ENCODE measurements at places on chromosomes 5 and 9. TPM values are rescaled to one million over a fixed set of nuclear protein-coding genes. Genes with fewer than 3 reads are reported as not detected.

The SLCO6A1 gene
- polyA plus RNA-seq, result not detected

The GFM2 gene
- polyA plus RNA-seq, result 44.0 TPM

The CACFD1 gene
- polyA plus RNA-seq, result 1.0 TPM

The GLDC gene
- 101 TPM for polyA plus RNA-seq

The TICAM2 gene
- 4.3 TPM for polyA plus RNA-seq

The MRPL22 gene
- polyA plus RNA-seq, result 208 TPM

The RFK gene
- 11.7 TPM for polyA plus RNA-seq

The PPIP5K2 gene
- 72.6 TPM for polyA plus RNA-seq

The PTPA gene
- 50.5 TPM for polyA plus RNA-seq

The PCDHB1 gene
- polyA plus RNA-seq, result not detected

The SMIM33 gene
- polyA plus RNA-seq, result not detected

The CD74 gene
- 6,417 TPM for polyA plus RNA-seq

The PCDHGB6 gene
- 0.28 TPM for polyA plus RNA-seq

The OR1J2 gene
- not detected for polyA plus RNA-seq

The TAF1L gene
- not detected for polyA plus RNA-seq

The EMB gene
- polyA plus RNA-seq, result 35.7 TPM

The CTSV gene
- 0.23 TPM for polyA plus RNA-seq

The HTR1A gene
- not detected for polyA plus RNA-seq

The RMRP gene
- not detected for polyA plus RNA-seq

The FOXD4L3 gene
- not detected for polyA plus RNA-seq

The CDH6 gene
- polyA plus RNA-seq, result 0.01 TPM

The NUDT12 gene
- 5.1 TPM for polyA plus RNA-seq

The SAP30L gene
- 8.8 TPM for polyA plus RNA-seq

The NIPSNAP3A gene
- 43.7 TPM for polyA plus RNA-seq

The FST gene
- not detected for polyA plus RNA-seq
